ENCODE measurements at places on chromosomes 2 and 18.

DNA sequence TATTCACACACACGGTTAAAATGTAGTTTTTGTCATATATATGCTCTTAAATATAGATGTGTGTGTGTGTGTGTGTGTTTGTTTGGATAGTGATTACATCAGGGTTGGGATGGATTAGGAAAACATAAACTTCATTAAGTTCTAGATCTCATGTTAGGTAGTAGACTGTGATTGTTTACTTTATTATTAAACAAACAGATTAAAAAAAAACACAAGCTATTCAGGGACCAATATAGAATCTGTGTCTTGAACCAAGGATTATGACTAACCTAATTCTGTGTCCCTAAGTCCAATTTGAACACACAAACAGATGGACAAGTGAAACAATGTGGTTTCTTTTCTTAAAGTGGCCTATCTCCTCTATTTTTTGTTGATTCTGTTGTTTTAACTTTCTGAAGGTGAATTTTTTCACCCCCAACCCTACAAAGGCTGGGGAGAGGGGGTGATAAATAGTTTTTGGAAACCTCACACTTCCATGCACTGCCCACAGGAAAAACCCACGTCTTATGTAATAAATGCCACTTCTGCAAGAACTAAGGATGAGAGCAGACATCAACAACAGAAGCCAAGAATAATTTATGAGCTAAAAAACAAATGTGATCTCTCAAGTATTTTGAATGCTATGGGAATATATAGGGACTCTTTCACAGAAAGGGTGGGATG, 40.7 kb downstream of the IL1R2 start:
- no peak for DNase-seq

DNA sequence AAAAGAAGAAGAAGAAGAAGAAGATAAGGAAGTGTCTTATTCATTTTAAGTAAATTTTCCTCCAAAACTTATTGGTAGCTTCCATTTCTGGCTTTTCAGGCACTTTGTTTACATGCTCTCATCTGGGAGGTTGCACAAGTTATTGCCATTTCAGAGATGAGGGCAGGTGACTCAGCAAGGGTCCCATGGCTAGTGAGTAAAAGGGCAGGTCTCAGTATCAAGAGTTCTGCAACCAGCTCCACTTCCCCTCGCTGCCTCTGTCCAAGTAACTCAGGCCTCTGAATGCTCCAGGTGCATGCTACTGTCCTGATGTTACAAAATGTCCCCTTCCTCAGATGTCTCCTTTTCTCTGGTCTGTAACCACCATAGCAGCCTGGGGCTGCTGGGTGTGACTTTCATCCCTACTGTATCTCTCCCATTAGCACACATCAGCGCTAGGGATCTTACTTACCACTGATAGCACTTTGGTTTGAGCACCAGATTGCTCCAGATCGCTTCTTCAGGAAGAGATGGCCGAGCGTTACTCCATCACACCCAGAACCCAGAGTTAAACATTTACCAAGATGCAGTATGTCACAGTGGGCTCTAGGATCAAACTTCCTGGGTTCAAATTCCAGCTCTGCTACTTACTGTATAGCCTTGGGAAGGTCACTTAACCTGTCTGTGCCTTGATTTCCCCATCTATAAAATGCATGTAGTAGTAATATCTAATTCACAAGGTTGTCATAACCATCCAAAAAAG, 57.4 kb upstream of the LAPTM4A start:
- DNase-seq = no peak

- no peak for DNase-seq
Measured at GRCh38 chr18:9362869-9363268, 28.3 kb downstream of the TWSG1 start.

DNA sequence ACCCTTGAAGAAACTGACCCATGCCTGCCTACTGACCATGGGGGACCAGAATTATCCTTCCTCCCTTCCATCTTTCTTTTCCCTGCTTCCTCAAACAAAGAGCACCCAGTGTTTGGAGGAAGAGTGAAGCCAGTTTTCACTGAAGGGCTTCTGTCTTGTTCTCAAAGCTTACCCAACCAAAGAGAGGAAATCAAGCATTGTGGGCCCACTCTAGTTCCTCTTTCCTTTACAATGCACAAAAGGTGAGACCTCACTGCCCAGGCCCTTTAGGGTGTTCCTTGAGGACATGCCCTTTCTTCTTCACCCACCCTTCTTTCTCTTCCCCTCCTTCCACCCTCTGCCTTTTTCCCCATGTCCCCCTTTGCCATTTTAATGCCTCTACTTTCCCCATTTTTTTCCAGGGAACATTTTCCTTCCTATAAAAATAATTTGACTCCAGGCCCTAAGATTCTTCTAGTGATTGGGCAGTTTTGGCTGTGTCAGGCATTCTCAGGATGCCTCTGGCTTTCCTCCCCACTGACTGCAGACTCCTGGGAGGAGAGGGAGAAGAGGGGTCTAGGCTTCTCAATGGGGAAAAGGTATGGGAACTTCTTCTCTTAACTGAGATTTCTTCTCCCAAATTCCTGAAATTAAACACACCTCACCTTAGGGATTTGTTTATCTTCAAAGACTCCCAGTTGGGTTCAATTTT, 126.6 kb upstream of the RMDN2 start:
- no peak for DNase-seq
